ENCODE measurements at places on chromosomes 4 and X. TPM values are rescaled to one million over a fixed set of nuclear protein-coding genes. Genes with fewer than 3 reads are reported as not detected.

TGIF2LX gene
- polyA plus RNA-seq, result not detected

FAM9B gene
- 0.09 TPM for polyA plus RNA-seq

LRRC66 gene
- polyA plus RNA-seq, result 0.42 TPM

- DNase-seq, result no peak
These were observed 399.2 kb downstream of the NLGN4X start for GRCh38 chrX:5829469-5829868.

GRCh38 chrX:16592194-16592770, 57.7 kb upstream of the S100G start:
- DNase-seq, result no peak

DNA sequence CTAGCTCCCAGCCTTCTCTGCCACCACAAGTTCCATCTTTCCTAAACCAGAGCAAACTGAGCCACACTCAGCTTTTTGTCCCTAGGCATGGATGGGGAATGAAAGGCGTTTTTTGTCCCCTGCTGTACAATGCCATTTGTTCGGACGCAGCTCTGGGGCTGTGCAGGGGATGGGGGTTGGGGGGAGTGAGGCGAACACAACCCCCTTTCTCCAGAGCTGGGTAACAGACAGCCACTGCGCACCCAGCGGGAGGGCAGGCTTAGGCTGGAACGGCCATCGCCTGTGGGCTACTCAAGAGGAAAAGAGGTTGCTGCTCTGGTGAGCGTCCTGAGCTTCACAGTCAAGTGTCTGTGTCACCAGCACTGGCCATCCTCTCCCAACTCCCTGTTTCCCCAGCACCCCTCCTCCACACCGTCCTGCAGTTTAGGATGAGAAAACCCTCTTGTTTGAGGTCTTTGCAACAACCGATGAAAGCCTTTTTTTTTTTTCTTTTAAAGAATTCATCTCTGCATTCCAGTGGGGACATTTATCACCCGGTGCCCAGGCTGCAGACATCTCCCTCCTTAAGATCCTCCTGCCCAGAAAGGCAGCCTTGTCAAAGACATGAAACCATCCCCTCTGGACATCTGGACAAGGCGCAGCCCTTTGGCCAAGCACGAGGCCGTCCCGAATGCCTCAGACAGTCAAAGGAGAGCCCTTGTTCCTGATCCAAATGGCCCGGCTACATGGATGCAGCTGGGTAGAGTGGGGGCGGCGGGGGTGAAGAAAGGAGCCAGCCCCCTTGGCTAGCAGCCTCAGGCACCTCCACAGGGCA, 419.6 kb downstream of the BCOR start:
- no peak for DNase-seq

DNA sequence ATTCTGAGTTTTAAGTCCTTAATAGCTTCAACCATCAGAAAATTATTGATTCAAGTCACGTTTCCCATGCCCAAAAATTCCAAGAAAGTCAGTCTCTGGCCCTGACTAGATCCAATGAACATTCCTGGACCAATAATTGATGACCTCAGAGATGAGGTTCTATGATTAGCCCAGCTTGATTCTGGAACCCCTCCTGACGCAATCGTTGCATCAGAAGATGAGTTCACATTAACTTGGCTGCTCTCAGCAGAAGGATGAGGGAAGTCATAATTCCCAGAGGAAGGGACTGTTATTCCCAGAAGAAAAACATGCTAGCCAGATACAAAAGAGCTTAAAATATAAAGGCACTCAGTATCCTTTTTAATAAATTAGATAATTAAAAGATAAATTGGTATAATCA, 34.3 kb upstream of the CPEB2 start:
- no peak for DNase-seq

Data from left lung (tissue), 14 donors.